ENCODE measurements at places on chromosomes 2 and 18.
A peak's percentile ranks its signal among the peaks of the same experiment; 100 is the strongest.

DNA sequence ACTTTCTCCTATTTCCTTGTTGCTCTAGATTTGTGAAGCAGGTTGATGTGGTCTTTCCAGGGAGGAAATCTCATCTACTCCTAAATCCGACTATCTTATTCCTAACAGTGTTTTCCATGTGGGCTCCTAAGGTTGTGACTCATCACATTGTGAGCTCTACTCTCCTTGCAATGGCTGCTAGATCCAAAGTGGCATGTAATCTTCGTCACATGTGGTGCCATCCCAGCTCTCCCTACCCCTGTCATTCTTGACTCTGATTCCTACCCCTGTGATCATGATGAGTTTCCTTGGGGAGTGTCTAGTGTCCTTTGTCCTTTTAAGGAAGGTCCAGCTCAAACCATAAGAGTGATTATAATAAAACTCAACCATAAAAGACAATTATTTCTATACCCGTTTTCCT, 47.3 kb upstream of the GULP1 start:
- H3K36me3 ChIP-seq: no peaks in the 10 kb centered on the region
- H3K27me3 ChIP-seq: no peaks in the 10 kb centered on the region
- no peak overlapping the region for H3K27ac ChIP-seq

DNA sequence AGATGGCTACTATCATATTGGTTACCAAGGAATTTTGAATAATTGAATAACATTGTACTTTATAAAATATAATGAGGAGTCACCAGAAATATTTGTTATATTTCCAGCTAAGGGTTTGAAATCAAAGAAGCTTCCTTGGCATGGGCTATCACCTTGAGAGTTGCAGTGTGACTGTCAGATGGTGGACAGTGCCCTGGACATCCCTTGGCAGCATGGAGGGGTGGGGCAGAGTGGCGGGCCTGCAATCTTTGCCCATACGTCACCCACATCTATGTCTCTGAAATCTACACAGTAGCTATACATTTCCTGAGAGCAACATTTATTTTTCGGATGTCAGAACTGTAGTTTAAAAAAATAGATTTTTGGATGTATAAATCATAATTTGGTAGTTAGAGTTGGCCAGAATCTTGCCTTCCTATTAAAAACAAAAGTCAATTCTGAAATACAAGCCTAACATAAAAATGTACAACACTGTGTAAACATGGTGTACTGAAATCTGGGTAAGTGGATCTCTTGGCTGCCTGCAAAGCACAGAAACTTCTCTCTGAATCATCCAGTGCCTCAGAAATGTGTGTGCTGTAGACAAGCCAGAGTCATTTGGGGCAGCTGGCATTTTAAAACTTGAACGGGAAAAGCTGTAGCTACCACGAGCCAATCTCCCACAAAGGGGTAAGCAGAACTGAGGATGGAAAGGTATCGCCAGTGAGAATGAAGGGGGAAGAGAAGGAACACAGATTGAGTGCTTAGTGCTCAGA, 124.2 kb upstream of the ARHGAP28 start:
- no peaks in the 10 kb centered on the region for H3K4me1 ChIP-seq
- no peak overlapping the region for H3K27ac ChIP-seq
- DNase-seq: no peak

GRCh38 chr2:11920993-11921583, 174.7 kb downstream of the LPIN1 start:
- peaks cover 9% of the 10 kb centered on the region for H3K27me3 ChIP-seq
- no peak for DNase-seq
- H3K36me3 ChIP-seq: no peaks in the 10 kb centered on the region
- no peaks in the 10 kb centered on the region for H3K4me1 ChIP-seq
- H3K27ac ChIP-seq: no peak overlapping the region

- no peak overlapping the region for H3K27ac ChIP-seq
- H3K4me3 ChIP-seq: no peak overlapping the region
- no peak for DNase-seq
- H3K4me1 ChIP-seq: no peaks in the 10 kb centered on the region
These were observed 720.3 kb upstream of the ID2 start for GRCh38 chr2:7961550-7961949.

GRCh38 chr2:12340164-12340563, 376.6 kb upstream of the TRIB2 start:
- H3K27me3 ChIP-seq: no peaks in the 10 kb centered on the region
- no peaks in the 10 kb centered on the region for H3K36me3 ChIP-seq
- no peak for DNase-seq
- H3K4me1 ChIP-seq: peaks cover 1% of the 10 kb centered on the region

DNA sequence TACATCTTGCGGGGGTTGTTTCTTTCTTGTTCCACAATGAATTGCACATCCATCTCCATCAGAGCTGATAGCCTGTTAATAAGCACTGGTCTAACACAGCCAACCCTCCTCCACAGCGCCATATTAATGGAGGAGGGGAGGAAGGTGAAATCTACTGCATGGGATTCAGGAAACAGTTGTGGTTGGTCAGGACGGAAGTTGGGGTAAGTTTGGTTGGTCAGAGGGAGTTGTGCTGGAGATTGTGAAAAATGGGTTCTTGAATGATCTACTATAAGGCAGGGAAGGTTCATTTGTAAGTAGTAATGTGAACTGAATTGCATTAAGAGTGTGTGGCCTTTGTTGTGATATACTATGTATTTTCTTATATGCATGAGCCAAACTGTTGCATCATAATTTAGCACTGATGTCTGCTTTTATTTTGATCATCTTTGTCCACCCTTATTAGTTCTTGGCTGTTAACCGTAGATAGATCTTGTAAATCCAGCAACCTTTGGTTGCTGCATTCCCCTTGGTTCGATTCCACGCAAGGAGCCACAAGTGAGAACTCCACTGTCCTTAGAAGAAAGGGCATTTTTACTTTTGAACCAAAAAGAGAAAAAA, 150.6 kb upstream of the MAPRE2 start:
- H3K4me3 ChIP-seq: no peak overlapping the region
- no peak overlapping the region for H3K27ac ChIP-seq
- H3K36me3 ChIP-seq: no peaks in the 10 kb centered on the region
- H3K4me1 ChIP-seq: no peaks in the 10 kb centered on the region
- DNase-seq: no peak

DNA sequence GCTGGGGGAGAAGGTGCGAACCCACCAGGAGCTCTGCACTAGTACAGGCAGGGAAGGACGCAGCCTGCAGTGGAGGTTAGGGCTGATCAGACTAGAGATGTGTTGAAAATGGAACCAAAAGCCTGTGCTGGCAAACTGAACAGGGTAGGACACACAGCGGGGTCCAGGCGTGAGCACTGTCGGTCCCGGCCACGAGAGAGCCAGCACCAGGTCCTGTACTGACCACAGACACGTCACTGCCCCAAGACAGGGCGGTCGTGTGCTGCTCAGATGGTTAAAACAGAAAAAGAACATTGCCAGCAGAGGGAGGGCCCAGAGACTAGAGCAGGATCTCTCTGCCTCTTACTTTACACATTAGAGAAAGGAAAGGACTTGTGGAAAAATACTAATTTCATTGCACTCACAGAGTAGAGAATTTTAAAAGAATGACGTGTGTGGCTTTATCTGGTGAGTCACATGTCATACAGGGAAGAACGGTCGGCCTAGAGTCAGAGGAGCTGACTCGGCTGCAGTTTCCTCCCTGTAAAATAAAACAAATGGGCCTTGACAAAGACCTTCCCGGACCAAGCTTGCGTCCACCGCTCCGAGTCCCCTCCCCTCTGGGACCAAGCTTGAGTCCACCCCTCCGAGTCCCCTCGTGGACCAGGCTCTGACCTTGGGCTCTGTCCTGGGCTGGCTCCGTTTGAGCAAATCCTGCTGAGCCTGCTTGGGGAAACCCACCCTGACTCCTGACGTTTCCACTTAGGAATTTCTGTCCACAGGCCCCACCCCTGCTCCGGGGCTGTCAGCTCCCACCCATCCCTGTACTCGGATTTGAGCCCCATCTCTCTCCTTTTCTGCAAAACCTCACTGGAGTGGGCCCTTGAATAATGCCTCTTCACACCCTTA, 16.7 kb upstream of the ADI1 start:
- peaks cover 5% of the 10 kb centered on the region for H3K4me1 ChIP-seq
- peak overlapping the region; percentile 77 for H3K27ac ChIP-seq
- no peak for DNase-seq
- peak overlapping the region; percentile 70 for H3K4me3 ChIP-seq
- H3K36me3 ChIP-seq: peaks cover 3% of the 10 kb centered on the region

GRCh38 chr2:96233436-96233835, 24.8 kb upstream of the STARD7 start:
- DNase-seq: no peak
- no peaks in the 10 kb centered on the region for H3K4me1 ChIP-seq
- no peak overlapping the region for H3K27ac ChIP-seq

DNA sequence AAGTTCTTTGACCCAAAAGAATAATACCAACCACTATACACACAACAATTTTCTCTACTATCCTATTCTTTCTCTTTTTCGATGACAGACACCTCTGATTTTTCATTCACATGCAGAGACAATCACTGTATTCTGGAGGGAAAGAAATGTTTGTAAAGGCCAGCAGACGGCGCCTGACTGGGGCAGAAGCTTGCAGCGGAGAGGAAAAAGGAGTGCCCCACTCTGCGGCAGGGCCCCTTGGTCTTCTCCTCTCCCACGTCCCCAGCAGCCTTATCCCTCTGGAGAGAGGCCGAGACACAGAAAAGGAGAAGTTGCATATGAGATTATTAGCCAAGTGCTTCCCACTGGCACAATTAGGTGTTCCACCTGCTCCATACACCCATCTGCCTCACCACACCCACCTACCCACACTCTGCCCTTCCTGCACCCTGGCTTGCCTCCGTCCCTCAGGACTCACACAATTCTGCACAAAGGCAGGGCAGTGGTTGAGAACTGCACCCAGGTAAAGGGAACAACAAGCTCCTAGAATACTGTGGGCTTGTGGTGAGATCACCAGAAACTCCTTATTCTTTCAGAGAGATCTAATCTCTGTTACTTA, 687.3 kb downstream of the NRXN1 start:
- DNase-seq: no peak
- no peaks in the 10 kb centered on the region for H3K4me1 ChIP-seq
- no peaks in the 10 kb centered on the region for H3K36me3 ChIP-seq
- H3K27me3 ChIP-seq: peaks cover 43% of the 10 kb centered on the region
- no peak overlapping the region for H3K27ac ChIP-seq

- peak overlapping the region; percentile 44 for H3K27ac ChIP-seq
- no peak overlapping the region for H3K4me3 ChIP-seq
- DNase-seq: no peak
- H3K4me1 ChIP-seq: peaks cover 76% of the 10 kb centered on the region
- peaks cover 83% of the 10 kb centered on the region for H3K36me3 ChIP-seq
These were observed 82.8 kb downstream of the NCK2 start for GRCh38 chr2:105827351-105828096.

- no peaks in the 10 kb centered on the region for H3K27me3 ChIP-seq
- no peak for DNase-seq
- H3K27ac ChIP-seq: no peak overlapping the region
These were observed 10.9 kb downstream of the CERS6 start for GRCh38 chr2:168466834-168467565.

DNA sequence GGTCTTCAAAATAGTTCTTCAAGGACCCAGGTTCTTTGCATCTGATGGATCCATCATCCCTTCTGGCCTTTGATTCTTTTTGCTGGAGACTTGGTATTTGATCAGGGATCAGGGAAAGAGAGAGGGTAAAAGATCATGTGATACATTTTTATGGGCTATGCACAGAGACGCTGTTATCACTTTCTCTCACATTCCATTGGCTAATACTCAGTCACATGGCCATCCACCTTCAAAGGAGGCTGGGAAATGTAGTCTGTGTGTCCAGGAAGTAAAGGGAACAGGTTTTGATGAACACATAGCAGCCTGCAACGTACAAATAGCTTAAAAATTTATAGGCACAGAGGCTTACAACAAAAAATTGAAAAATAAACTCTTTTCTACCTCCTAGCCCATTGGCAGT, 629.6 kb upstream of the FANCL start:
- H3K36me3 ChIP-seq: no peaks in the 10 kb centered on the region
- peaks cover 6% of the 10 kb centered on the region for H3K4me1 ChIP-seq
- no peak for DNase-seq
- no peaks in the 10 kb centered on the region for H3K27me3 ChIP-seq
- no peak overlapping the region for H3K4me3 ChIP-seq

GRCh38 chr18:80185545-80185944, 61.8 kb downstream of the PARD6G start:
- no peak overlapping the region for H3K4me3 ChIP-seq
- H3K36me3 ChIP-seq: no peaks in the 10 kb centered on the region
- H3K27me3 ChIP-seq: peaks cover 12% of the 10 kb centered on the region
- no peak overlapping the region for H3K27ac ChIP-seq
- DNase-seq: no peak
- H3K4me1 ChIP-seq: no peaks in the 10 kb centered on the region
